SIG-M5 (cell line): ENCODE measurements at places on chromosomes 3 and 15.
A peak's percentile ranks its signal among the peaks of the same experiment; 100 is the strongest.

DNA sequence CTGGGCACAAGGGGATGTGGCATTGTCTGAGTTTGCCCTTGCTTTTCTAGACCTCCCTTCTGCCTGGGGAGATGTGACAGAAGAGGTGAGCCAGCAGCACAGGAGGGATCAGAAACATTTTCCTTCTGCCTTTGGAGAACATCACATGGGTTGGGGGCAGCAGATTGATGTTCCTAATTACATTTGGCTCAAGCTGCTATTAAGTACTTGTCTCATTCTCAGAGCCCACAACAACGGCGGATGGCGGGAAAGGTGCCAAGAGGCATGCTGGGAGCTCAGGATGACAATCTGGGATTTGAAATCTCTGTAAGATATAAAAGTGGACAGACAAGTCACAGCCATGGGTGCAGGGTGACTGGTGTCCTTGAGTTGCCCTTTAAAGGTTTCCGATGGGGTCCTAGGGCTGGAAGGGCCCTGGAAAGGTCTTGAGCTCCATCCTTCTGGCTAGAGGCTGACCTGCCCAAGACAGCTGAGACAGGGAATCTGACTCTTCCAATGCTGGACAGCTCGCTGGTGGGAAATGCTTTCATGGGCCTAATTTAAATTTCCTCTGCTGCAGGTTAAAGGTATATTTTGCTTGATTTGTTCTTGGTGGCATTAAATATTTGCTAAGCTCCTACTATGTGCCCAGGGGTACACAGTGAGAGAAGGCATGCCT is 2.4 kb upstream of the CORO2B start:
- no peak for DNase-seq

DNA sequence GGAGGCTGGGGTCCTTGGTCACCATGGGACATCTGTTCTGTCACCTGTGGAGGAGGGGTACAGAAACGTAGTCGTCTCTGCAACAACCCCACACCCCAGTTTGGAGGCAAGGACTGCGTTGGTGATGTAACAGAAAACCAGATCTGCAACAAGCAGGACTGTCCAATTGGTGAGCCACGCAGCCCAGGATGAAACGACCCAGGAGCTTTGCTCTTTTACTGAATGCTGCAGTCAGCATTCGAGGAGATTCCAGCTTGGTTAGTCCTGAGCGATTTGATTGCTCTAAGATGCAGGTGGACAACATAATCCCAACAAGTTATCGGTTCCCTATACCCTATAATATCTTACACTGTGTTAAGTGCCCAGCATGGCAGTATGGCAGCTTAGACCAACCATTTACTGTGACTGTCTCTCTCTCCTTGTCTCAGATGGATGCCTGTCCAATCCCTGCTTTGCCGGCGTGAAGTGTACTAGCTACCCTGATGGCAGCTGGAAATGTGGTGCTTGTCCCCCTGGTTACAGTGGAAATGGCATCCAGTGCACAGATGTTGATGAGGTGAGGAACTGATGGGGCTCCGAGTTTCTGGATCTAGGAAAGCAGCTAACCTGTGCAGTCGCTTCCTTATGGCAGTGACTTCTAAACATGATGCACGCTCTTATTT is 7.8 kb downstream of the THBS1 start:
- no peak for DNase-seq

GRCh38 chr3:178419071-178419470 is 117.2 kb upstream of the KCNMB2 start:
- no peak for DNase-seq

DNA sequence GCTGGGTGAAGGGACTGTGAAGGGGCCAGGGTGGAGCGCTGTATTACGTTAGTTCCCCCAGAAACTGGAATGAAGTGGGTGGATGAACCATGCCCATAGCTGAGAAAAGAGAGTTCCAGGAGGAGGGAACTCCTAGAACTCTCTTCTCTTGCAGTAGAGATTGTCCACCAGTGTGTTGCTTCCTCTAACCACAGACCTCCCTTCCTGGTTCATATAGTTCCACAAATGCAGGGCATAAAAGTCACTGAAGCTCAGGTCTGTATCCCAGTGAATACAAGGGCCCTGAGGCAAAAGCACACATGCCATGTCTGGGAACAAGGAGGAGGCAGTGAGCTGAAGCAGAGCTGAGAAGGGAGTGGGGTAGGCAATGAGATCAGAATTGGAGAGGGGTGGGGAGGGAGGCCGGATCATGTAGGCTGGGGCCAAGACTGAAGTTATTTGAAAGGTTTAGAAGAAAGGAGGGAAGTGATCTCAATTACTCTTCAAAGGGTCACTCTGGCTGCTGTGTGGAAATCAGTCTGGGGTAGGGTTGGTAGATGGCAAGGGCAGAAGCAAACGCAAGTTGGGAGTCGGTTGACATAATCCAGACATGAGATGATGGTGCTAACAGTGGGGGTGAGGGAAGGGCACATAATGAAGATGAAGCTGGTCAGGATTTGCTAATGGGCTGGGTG is 6.5 kb downstream of the A4GNT start:
- DNase-seq: no peak

DNA sequence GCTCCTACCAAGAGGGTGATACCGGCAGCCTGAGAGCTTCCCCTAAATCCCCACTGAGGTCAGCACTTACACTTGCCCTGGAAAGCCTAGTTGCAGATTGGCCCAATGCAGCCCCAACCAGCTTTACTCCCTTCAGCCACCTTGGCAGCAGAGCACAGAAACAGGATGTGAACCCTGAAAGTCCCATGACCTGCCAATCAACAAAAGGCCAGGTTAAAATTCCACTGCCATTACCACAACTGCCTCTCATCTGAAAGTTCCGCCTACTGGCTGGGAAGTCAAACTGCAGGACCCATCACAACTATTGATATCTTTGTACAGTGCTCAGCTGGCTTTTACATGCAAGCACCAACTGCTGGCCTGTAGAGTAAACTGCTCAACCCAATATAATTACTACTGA is 156.2 kb downstream of the ZMAT3 start:
- no peak for DNase-seq

- no peak for DNase-seq
These were observed 58.1 kb downstream of the FEM1B start for GRCh38 chr15:68335655-68336054.

DNA sequence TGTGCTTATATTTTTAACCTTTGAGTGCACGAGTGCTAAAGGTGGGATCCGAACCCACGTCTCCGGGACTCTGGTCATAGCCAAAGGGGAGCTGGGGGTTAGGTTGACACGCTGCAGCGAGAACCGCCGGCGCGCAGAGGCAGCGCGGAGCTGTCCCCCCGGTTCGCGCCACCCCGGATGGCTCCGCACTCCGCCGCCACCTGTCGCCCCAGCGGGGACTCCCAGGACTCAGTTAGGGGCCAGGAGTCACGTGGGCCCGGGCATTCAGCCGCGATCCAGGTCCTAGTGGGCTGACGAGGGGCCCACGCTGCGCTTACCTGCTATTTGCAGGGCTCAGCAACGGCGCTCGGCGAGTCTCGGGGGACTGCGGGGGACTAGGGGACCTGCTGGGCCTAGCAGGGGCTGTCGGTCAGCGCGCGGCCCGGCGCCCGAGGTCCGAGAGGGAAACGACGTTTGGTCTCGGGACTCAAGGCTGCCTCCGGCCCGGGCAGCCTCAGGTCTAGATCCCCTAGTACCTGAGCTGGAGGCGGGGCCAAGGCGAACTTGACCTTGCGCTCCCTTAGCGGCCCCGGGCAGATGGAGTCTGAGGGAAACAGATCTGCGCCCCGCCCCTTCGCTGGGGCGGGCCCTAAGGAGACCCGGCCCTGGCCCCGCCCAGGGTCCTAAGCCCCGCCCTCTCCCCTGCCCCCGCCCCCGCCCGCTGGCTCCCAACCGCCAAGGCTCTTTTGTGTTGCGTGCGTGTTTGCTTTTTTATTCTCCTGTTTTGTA is at the start of gene NMNAT3:
NMNAT3 (minus strand) TSS at position 585 of the 768 bp plus-strand sequence. CDS start 50,248 bp downstream, outside the sequence.
- DNase-seq: no peak

GRCh38 chr15:77567202-77567601 is 65.5 kb downstream of the LINGO1 start:
- DNase-seq: no peak

DNA sequence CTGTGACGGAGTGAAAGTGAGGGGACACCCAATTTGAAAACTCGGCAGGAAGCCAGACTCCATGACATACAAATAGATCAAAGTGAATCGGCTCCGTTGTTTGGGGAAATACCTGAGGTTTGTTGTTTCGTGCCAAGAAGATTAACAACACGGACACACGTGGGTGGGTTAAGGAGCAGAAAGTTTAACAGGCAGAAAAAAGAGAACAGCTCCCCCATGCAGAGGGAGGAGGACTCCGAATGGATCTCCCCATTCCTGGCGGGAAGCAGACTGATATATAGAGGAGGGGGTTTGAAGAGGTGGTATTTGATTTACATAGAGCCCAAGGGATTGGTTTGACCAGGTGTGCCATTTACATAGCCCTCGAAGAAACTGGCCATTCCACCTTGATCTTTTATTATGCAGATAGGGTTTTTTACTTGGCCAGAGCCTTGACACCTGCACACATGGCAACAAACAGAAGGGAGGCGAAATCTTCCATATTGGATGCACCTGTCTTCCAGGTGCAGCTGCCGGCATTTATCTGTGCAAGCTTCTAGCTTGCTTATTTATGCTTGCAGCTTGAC is 4.8 kb upstream of the SACM1L start:
- DNase-seq: no peak

GRCh38 chr15:100200287-100200880 is 141.4 kb downstream of the ADAMTS17 start:
- DNase-seq: no peak

DNA sequence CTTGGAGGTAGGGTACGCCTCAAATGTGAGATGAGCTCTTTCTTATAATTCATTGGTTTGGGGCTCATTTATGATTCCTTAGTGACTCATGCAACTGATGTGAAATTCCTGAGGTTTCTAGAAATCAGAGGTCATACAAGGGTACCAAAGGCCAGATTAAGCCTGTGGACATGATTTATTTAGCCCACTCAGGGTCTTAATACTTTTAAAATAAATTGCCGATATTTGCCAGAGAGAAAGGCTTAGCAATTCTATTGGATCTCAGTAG is 289.0 kb downstream of the NEK10 start:
- DNase-seq: no peak

- DNase-seq: no peak
These were observed 29.9 kb upstream of the GHSR start for GRCh38 chr3:172478116-172478515.

GRCh38 chr3:190701096-190701532 is 161.4 kb downstream of the GMNC start:
- DNase-seq: no peak

DNA sequence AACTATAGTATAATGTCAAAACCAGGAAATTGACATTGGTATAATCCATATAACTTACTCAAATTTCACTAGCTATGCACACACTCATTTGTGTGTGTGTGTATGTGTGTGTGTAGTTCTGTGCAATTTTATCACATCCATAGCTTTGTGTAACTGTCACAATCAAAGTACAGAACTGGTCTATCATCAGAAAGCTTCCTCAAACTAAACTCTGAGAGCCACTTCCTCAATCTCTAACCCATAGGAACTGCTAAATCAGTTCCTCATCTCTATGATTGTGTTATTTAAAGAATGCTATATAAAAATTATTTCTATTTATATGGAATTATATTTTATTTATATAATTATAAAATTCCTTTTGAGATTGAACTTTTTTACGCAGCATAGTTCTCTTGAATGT is 18.1 kb downstream of the LNP1 start:
- peak; percentile 49 for DNase-seq

DNA sequence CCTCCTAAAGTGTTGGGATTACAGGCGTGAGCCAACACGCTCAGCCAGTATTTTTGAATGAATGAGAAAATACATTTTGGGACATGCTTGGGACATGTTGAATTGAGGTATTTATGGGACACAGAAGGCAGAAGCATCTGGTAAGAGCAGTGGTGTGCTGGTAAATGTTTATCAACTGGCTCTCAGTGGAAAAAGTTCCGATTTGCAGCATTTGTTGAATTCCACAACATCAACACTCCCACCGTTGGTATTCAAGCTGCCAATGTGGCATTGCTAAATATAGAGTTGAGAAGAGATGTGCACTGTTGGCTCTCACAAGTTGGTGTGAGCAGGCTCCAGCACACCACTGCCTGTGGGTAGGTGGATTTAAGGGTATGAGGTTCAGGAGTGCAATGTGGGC is 35.8 kb upstream of the LRRFIP2 start:
- no peak for DNase-seq

GRCh38 chr15:43268111-43269105 is 1.7 kb upstream of the TGM5 start:
- no peak for DNase-seq

- no peak for DNase-seq
These were observed 5.2 kb upstream of the NANOGP8 start for GRCh38 chr15:35090104-35090807.

- DNase-seq: no peak
These were observed 196.4 kb downstream of the GBE1 start for GRCh38 chr3:81565041-81565440.

DNA sequence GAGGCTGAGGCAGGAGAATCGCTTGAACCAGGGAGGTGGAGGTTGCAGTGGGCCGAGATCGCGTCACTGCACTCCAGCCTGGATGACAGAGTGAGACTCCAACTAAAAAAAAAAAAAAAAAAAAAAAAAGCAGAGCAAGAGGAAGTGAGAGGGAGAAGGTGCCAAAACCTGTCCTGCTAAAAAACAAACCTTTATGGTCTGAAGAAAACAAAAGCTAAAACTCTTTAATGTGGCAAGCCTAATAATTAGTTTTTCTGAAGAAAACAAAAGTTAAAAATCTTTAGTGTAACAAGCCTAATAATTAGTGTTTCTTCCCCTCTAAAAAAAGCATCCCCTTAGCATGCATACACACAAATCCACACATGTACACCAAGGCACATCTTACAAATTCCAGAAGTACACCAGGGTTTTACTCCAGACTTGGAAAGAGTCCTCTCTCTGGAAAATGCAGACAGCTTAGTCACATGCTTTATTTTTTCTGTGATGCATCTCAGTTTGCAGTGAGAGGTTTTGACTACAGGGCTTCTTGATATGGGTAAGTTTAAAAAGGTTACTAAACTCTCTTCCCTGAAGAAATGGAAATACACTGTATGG is 65.9 kb downstream of the HACD2 start:
- DNase-seq: no peak

GRCh38 chr3:143571548-143571947 is 276.7 kb downstream of the SLC9A9 start:
- no peak for DNase-seq

GRCh38 chr3:35946121-35946853 is 307.0 kb downstream of the ARPP21 start:
- no peak for DNase-seq
